ENCODE measurements at places on chromosomes 6 and 20.

- DNase-seq, result peak; percentile 84
Measured at GRCh38 chr6:82144852-82145340, 102.6 kb downstream of the IBTK start.

GRCh38 chr20:6067763-6068318 lies 14.0 kb upstream of the LRRN4 start:
- DNase-seq, result no peak

GRCh38 chr20:50450493-50450826 lies 59.7 kb upstream of the PTPN1 start:
- no peak for DNase-seq

DNA sequence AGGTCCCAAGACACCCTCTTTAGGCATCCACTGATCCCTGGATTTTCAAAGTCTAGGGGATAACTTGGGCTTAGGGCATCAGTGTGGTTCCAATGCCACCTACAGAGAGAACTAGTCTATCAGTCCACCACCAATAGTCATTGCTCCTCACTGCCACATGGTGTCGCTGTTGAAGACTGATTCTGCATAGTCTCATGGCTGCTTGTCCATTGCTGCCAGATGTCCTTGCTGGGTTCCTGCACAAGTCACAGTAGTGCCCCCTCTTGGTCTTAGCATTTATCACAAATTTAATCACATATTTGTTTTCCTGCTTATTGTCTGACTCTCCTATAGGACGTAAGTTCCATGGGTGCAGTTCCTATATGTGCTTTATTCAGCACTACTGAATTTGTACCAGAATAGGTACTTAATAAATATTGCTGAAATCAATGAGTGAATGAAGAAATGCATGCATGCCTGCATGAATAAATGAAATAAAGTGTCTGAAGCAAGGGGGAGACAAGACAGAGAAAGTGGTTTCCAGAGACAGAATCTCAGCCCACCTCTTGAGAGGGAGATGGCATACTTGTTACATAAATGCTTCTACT lies 45.9 kb upstream of the RALY start:
- peak; percentile 83 for DNase-seq

- DNase-seq, result peak; percentile 71
Measured at GRCh38 chr6:82022614-82023129, 224.9 kb downstream of the IBTK start.

DNA sequence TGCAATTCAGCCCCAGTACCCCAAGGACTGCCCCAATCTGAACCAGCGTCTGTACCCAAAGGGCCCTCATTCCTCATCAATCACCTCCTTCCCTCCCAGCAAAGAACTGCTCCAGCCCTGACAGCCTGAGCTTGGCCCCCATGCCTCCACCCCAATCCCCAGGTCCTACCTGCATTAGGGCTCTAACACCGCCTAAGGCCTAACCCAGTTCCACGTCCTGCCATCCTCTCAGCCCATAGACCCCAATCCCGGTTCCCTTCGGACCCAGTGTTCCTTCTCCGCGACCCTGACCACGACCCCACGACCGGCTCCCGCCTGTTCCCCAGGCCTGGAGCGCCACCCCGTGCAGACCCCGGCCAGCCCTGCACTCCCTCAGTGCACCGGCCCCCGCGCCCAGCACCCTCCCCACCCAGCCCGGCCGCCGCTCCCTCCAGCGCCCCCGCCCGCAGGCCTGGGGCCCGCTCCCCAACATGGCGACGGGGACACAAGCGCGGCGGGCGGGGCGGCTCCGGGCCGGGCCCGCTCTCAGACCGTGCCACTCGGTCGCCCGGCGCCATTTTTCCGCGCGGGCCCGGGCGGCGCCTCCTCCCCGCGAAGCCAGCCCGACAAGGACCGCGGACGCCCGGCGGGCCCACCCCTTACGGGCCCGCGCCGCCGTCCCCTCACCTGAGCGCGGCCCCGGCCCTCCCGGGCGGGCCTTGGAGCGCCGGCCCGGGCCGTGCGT lies 483 bp downstream of the NCOA6 start:
- DNase-seq, result peak; percentile 70

GRCh38 chr6:50030777-50031562 lies 9.2 kb upstream of the DEFB110 start:
- peak; percentile 83 for DNase-seq

DNA sequence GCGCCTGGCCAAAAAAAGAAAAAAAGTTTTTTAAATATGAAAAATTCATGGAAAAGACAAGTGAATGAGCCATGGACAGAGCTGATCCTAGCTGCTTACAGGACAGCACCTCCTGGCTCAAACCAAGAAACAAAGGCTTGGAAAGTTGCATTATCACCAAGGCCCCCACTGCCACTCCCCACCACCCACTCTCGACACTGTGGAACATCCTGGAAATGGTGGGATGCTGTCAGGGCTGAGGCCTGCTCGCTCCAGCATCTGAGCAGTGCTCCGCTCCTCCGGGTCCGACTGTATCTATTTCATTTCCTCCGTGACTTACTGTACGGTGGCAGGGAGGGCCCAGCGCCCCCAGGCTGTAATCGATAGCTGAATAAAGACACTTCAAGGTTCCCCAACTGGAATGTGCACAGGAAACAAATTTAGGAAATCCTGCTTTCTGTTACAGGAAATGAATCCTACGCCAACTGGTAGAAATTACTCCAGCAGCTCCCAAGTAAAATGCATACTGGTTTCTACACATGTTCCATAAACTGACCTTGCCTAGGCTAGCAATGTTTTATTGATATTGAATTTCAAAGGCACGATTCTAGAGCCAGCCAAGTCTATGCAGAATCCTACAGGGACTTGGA lies 109.5 kb upstream of the NFATC2 start:
- DNase-seq, result no peak

DNA sequence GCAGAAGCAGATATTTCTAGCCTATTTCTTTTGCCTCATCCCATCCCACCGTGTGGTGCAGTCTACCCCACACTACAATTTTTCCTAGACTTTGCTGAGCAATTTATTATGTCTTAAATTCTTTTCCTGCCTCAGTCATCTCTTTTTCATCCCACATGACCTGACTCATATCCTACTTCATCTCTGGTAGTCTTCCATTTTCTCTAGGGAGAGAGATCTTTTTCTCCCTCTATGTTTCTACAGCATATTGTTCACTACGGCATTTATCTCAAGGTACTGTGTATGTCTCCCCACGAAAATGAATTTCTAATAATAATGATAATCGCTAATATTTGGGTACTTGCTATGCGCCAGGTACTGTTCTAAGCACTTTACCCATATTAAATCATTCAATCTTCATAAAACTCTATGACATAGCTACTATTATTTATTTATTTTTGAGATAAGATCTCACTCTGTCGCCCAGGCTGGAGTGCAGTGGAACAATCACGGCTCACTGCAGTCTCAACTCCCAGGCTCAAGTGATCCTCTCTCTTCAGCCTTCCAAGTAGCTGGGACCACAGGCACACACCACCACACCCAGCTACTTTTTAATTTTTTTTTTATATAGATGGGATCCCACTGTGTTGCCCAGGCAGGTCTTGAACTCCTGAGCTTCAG lies 15.6 kb downstream of the PDSS2 start:
- no peak for DNase-seq

- peak; percentile 82 for DNase-seq
Measured at GRCh38 chr6:79833264-79833963, 113.9 kb downstream of the ELOVL4 start.

- no peak for DNase-seq
Measured at GRCh38 chr20:14498772-14499171, 161.4 kb upstream of the FLRT3 start.

- no peak for DNase-seq
Measured at GRCh38 chr20:50312682-50313521, 122.3 kb downstream of the CEBPB start.

DNA sequence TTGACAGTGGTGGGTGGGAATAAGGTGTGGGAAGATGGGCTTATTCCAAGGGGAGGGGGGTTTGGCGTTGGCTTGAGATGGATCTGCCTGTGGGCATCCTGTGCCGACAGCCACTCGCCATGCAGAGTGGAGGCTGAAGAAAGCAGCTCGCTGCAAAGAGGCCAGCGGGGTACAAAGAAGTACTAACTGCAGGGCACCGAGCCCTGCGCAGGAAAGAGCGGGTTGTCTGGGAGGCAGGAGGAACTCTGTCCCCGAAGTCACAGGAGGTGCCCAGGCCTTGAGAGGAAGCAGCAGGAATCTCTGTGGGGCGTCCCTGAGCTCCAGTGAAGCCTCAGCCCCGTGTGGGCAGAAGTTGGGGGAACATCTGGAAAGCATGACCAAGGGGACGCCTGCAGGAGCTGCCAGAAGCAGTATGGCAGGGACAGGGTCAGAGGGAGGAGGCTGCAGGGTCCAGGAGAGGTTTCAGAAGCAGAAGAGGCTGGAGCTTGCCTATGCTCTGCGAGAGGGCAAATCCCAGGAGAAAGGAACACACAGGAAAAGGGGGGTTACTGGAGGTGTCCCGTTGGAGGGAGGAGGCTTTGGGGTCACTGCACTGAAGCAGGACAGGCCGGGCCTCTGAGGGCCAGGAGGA lies 77.2 kb downstream of the THBS2 start:
- DNase-seq, result peak; percentile 41

- DNase-seq, result no peak
Measured at GRCh38 chr6:33860006-33860405, 56.2 kb upstream of the MLN start.

GRCh38 chr6:136696238-136696637 lies 96.0 kb downstream of the MAP3K5 start:
- DNase-seq, result no peak

- no peak for DNase-seq
Measured at GRCh38 chr6:16681260-16681873, 79.9 kb downstream of the ATXN1 start.

GRCh38 chr6:31352310-31352682 lies 4.7 kb downstream of the HLA-B start:
- DNase-seq, result no peak

DNA sequence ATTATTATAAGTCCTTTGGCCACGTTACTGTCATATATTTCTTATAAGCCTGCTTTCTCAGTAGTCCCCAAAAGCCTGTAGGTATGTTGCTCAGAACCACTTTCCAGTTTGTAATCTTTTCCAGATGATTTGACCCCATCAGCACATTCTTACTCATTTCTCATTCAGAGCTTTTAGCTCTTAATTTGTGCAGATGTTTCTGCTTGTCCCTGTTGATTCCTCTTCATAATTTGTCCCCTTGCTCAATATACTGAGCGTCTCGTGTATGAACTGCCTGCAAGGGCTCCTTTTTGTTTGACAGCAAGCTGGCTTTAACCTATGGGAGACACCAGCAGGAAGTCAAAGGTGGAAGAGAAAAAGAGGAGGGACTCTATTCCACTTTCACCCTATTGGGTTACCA lies 733.8 kb upstream of the GJE1 start:
- DNase-seq, result no peak

DNA sequence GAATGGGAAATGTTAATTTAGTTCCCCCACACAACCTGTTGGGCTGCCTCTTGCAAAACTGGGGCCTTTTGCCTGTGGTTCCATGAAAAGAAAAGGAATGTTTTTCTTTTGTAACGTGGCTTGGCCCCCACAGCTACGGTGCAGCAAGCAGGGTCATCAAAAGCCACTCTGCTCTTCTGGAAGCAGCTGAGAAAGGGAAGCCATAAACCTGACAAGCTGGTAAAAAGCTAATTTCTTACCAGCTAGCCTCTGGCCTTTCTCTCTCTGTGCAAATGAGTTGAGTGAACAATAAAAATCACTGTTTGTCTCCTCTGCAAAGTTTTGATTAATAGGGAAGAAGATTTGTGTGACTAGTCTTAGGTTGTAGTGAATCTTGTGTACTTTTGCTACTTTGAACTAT lies 23.5 kb upstream of the NOTCH4 start:
- DNase-seq, result no peak

- no peak for DNase-seq
Measured at GRCh38 chr20:7503501-7503900, 436.8 kb downstream of the HAO1 start.

DNA sequence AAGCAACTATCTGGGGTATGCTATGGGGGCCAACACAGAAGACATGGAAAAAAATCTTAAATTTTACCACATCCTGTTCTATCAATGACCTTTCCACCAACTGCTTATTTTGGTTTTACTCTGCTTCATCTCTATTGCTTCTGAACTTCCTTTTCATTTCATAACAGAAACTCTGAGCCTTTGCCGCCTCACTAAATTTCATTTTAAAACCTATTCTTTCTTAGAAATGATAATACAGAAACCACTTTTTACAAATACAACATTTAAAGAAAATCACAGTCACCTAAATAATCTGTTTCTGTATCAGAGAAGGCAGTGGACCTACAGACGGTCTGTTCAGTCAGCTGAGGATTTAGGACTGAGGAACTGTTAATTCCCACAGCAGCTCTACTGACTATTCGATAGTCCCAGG lies 117.5 kb downstream of the KCNQ5 start:
- no peak for DNase-seq

DNA sequence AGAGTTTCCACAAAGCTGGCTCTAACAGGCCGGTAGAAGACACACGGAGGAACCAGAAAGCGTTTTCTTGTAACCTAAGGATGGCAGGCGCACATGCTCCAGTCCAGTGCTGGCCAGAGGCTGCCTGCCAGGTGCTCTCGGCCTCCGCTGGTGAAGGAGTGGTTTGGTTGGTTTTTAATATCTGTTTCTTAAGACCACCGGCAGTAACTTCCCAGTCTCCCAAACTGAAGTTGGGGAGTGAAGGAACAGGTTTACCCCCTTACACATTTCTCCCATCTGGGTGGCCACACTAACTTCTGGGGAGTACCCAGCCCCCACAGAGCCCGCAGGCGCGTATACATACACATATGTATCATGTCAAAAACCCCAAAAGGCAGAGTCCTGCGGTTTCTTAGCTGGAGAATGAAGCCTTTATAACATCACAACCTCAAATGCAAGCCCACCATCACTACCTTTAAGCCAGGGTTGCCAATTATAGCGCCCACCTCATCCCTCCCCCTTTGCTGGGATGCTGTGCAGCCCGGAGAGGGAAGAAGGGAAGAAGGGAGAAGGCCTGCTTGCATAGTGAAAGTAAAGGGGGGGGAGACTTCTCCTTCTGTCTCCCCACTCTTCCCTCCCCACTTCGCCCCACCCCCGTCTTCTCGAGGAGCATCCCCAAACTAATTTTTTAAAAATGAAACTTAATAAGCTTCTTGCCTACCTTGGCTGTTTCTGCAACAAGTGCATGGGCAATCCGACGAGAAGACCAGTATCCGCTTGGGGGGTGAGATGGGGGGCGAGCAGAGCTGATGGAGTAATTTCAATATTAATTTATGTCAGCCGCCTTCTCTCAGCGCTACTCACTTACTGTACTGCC lies 1.0 kb downstream of the TRERF1 start:
- DNase-seq, result peak; percentile 73

DNA sequence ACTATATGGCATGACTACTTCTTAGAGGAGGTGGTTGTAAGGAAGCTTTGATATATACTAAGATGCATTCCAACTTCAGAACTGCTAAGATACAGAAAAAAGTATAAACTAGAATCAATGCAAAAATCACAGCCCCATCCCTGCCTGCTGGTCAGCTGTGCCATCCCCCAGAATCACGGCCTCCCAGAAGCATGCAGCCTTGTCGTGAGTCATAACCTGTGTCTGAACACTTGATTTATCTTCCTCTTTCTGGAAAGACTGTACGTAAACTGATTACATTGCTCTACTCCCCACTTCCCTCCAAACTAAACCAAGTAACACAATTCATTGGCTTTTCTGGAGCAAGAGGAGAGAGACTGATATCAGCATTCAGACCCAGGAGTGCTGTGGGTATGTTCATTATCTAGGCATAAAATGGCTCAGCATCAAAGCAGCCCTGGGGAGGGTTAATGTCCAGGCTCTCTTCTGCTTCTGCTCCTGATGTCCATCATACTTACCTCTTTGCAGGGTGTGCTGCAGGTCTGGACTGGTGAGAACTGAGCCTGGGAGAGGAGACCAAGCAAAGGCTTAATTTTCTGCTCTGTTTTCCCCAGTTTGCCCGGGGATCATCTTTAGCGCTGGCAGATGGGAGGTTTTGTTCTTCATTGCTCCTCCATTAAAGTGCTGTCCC lies 18.4 kb downstream of the SCP2D1 start:
- no peak for DNase-seq

GRCh38 chr6:161216616-161217205 lies 57.1 kb downstream of the AGPAT4 start:
- no peak for DNase-seq
